Stimulated activated naive CD4-positive, alpha-beta T cell treated with Interleukin-2 at 50 U/mL for 16 hours (primary cell): ENCODE measurements at places on chromosomes 3 and 15.
A peak's percentile ranks its signal among the peaks of the same experiment; 100 is the strongest.

DNA sequence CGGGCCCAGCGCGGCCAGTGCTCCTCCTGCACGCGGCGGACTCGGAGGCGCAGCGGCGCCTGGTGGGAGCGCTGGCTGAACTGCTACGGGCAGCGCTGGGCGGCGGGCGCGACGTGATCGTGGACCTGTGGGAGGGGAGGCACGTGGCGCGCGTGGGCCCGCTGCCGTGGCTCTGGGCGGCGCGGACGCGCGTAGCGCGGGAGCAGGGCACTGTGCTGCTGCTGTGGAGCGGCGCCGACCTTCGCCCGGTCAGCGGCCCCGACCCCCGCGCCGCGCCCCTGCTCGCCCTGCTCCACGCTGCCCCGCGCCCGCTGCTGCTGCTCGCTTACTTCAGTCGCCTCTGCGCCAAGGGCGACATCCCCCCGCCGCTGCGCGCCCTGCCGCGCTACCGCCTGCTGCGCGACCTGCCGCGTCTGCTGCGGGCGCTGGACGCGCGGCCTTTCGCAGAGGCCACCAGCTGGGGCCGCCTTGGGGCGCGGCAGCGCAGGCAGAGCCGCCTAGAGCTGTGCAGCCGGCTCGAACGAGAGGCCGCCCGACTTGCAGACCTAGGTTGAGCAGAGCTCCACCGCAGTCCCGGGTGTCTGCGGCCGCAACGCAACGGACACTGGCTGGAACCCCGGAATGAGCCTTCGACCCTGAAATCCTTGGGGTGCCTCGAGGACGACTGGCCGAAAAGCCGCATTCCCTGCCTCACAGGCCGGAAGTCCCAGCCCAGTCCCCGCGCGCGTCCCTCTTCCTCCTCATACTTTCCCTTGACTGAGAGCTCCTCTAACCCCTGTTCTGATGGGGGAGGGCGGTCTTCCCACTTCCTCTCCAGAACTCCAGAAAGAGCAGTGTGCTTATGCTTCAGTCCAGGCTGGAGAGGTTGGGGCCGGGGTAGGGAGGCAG lies 1.4 kb upstream of the IL17RC start:
- no peak for DNase-seq

DNA sequence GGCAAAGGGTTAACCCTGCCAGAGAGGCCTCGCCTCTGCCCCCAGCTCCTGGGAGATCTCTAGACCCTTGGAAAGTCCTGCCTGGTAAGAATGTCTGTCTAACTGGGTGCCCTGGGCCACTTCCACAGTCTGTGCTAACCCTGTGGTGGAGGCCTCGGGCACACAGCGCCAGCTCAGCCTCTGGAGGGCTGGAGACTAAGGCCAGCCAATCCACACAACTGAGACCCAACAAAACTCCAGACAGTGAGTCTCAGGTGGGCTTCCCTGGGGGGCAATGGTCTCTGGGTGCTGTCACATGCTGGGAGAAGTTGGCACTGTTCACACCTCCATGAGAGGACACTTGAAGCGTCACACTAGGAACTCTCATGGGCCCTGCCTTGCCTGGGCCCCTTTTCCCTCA lies 19.5 kb downstream of the ZXDC start:
- DNase-seq = no peak

- DNase-seq = no peak
Measured at GRCh38 chr3:71695000-71695482, 30.2 kb downstream of the EIF4E3 start.

- DNase-seq = peak; percentile 7
Measured at GRCh38 chr3:27681249-27681748, 40.8 kb downstream of the EOMES start.

DNA sequence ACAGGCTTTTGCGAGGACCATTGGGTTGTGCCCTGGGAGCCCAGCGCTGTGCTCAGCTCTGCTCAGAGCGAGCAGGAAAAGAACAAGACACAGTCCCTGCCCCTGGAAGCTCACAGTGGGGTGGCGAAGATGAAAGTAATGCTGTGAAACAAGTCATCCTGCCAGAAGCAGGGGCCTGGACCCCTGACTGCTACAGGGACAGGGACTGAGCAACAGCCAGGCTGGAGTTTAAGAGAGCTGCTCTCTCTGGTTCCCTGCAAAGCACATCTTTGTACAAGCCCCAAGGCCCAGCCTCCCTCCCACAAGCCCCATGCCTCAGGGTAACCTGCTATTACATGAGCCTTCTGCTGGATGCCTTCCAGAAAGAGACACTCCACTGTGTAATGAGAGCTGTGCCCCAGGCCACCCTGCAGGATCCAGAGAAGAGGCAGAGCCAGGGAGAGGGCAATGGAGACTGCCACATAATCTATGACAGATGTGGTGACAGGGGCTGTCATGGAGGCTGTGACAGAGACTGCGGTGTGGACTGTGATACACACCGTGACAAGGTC lies 7.1 kb upstream of the HCN4 start:
- DNase-seq = no peak

DNA sequence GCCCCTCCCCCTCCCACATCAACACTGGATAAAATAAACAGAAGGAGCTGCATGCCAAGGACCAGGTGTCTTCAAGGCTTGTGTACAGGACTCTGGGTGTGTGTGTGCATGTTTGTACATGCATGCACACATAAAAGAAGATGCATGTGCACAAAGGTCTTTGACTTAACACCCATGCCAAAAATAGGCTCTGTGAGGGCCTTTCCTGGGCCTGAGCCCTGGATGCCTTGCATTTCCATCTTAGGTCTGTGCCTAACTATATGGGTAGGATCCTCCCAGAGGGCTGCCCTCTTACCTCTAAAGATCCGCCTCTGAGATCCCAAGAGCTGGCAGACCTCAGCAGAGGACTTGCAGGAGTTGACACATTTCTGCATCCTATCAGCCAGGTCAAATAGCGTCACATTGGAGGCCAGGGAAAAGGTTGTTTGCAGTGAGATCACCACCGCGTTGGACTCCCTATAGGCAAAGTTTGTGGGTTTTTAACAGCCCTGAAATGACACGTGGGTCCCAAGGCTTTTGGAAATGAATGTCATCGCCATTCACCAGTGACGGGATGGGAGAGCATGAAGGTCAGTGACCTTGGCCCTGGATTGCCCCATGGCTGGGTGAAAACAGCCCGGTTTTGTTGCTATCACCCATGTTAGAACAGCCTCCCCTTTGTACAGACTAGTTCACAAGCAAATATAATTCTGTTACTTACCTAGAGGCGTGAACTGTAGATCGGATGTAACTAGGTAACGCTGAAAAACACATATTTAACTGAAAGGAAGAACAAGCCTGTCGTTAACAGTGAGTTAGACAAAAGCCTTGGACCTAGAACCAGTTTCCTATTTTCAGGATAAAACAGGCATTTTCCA lies 54.0 kb downstream of the HEG1 start:
- DNase-seq = no peak

DNA sequence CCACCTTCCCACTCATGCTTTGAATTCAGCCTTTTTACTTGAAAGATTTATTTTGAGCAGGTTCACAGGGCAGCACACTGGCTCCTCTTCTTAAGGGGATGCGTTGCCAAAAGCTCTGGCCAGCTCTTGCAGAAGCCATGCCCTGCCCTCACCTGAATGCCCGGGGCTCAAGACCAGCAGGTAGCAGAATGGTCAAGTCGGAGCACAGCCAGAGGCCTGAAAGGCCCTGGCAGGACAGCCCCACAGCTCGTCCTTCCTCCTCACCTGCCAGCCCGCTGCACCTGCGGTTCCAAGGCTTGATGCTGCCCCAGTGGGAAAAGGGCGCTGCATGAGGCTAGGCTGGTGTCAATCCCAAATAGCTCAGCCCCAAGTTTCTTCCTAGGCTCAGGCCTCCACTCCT lies 13.1 kb downstream of the CA12 start:
- DNase-seq = no peak

- DNase-seq = no peak
Measured at GRCh38 chr3:107910713-107911259, 180.0 kb downstream of the CD47 start.

DNA sequence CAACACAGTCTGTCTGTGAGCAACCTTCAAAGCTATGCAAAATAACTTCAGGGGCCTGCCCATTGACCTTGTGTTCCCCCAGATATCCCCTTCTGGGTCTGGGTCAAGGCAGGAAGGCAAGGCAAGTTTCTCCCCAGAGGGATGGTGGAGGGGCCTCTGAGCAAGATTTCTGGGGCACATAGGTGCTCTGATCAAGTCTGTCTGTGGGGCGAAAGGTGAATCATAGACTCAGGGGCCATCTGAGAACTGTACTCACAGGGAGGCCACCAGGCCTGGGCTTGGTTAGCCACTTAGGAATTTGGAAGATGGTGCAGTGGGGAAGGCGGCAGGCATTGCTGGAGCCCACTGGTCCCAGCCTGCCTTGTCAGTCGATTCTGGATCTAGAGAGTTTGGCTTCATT lies 92.4 kb downstream of the MINAR1 start:
- DNase-seq = no peak

DNA sequence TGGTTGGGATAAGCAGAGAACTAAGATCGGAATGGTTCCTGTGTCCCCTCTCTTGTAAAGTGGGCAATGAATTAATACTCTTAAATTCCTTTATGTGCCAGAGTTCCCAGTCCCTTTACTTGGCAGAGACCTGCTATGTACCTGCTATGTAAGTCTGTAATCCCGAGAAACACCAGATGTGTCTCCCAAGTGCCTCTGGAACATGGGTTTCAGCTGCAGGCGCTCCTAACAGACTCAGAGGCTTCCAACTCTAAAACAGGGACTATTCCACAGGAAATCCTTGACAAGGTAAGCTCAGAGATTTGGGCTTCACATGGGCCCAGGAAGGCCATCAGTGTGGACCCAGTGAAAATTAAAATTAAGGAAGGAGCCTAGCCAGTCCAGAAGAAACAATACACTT lies 117.7 kb upstream of the PLCL2 start:
- DNase-seq = no peak

GRCh38 chr15:31442699-31443111 lies 116.1 kb downstream of the KLF13 start:
- no peak for DNase-seq

GRCh38 chr3:43765521-43765971 lies 74.8 kb downstream of the ABHD5 start:
- DNase-seq = no peak

DNA sequence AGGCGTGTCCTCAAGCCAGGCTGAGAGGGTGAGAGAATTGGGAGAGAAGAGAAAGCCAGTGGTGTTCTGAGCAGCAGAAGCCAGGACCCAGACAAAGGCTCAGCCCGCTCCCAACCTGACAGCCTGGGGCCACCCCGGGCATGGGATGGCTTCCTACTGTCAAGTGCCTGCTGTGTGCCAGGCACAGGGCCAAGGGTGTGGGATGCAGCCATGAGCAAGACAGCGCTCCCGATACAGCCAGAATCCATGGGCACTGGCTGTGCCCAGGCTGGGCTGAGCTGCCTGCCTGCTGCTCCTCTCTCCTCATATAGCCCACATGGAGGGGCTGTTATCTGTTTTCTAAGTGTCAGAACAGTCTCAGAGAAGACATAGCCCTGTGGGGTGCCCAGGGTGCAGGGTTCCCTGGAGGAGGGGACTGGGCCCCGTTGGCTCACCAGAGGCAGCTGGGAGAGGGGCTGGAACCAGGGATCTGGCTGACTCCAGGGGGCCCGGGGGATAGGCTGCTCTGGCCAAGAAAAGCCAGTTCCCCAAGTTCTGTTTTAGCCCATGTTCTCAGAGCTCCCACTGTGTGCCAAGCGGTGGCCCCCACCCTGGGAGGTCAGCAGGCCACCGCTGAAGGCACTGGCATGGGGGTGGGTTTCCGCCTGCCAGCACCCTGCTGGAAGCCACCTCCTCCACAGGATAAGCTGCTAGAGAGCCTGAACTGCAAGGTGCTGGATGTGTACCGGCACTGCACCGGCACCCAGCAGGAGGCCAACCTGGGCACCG lies 39.0 kb downstream of the CFAP100 start:
- DNase-seq = no peak

- no peak for DNase-seq
Measured at GRCh38 chr3:149384911-149385321, 7.5 kb upstream of the TM4SF1 start.

DNA sequence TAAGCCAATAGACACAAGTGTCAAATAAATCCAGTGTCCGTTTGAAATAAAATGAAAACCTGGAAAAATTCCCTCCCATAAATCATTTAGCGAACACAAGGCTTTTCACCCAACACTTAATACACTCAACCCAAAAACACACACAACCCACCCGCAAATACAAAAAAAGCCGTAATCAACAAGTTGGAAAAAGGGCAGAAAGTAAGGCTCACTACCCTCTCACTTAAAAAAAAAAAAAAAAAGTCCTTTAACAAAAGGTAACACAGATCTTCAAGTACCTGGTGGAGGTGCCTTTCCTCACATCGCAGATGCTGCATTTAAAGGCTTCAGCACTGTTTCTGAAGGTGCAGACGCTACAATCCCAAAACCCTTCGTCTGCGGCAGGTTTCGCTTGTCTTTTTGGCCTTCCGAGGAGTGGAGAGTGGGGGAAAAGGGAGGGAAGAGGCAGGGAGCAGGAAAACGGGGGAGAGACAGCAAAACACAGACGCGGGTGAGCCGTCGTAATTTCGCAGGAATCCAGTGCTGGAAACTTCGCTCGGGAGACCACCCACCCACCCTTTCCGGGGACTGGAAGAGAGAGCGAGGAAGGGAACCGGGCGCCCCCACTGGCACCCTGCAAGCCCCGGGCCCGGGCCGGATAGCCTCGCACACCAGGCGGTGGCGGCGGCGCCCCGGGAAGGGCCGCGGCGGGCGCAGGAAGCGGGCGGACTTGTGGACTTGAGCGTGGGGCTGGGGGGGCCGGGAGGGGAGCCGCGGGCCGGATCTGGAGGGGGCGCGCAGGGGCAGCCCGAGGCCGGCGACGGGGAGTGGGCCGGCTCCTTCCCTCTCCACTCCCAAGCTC lies 401.8 kb downstream of the SHQ1 start:
- no peak for DNase-seq

GRCh38 chr15:31020542-31020941 lies 29.1 kb upstream of the MTMR10 start:
- no peak for DNase-seq

DNA sequence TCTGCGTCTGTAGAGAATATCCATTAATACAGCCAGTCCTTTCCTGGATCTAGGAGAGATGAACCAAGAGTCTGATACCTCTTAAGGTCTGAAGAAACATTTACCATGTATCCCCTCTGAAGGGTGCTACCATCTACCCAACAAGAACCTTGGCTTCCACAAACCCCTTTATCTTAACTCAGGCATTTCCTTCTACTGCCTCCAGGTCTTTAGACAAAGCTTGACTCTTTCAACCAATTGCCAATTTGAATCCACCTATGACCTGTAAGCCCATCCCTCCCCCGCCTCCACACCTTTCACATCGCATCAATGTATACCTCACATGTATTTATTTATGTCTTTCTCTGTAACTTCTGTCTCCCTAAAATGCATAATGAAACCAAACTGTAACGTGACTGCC lies 139.5 kb downstream of the SNRK start:
- DNase-seq = no peak

GRCh38 chr15:62439543-62440016 lies 274.5 kb upstream of the C2CD4B start:
- no peak for DNase-seq

- DNase-seq = no peak
Measured at GRCh38 chr3:163929069-163929652, 1149.1 kb downstream of the SI start.

GRCh38 chr15:64161688-64162477 lies 939 bp downstream of the PPIB start:
- no peak for DNase-seq
